ENCODE measurements at places on chromosomes 5 and 9.

DNA sequence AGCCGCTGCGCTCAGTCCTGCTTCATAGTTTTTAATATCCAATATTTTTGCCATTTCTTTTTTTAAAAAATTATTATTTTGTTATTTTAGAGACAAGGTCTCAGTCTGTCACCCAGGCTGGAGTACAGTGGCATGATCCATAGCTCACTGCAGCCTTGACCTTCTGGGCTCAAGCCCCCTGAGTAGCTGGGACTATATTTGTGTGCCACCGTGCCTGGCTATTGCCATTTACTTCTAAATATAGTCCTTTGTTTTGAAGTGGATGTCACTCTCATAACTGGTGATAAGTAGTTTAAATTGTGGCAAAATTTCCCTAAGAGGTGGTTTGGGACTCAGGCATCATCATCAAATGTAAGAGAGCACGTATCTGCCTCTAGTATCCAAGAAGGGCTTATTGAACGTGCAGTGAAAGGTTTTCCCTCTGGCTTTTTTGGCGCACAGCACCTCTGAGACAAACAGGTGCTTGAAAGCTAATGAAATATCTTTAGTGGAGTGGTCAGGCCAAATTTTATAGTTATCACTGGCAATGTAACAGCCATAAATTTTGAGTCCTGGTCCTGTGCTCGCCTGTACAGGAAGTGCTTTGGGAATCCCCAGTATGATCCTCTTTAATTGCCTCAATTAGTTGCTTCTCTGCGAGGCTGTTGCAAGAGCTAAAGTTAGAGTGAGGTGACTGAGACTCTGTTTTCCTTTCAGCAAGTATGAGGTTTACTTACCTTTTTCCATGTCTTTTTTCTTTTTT is 14.8 kb downstream of the STXBP1 start:
- no peak for DNase-seq

DNA sequence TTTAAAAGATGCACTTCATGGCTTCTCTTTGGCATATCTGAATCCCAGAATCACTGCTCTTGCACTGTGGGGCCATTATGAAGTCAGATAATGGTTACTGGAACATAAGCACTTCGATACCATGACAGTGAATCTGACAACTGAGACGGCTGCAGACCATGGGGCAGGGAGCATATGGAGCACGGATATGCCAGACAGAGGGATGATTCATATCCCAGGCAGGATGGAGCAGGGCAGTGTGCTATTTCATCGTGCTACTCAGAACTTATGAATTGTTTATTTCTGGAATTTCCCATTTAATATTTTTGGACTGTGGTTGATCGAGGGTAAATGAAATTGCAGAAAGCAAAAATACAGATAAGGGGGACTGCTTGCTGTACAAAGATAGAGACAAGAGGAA is 145.0 kb downstream of the EGFLAM start:
- no peak for DNase-seq

DNA sequence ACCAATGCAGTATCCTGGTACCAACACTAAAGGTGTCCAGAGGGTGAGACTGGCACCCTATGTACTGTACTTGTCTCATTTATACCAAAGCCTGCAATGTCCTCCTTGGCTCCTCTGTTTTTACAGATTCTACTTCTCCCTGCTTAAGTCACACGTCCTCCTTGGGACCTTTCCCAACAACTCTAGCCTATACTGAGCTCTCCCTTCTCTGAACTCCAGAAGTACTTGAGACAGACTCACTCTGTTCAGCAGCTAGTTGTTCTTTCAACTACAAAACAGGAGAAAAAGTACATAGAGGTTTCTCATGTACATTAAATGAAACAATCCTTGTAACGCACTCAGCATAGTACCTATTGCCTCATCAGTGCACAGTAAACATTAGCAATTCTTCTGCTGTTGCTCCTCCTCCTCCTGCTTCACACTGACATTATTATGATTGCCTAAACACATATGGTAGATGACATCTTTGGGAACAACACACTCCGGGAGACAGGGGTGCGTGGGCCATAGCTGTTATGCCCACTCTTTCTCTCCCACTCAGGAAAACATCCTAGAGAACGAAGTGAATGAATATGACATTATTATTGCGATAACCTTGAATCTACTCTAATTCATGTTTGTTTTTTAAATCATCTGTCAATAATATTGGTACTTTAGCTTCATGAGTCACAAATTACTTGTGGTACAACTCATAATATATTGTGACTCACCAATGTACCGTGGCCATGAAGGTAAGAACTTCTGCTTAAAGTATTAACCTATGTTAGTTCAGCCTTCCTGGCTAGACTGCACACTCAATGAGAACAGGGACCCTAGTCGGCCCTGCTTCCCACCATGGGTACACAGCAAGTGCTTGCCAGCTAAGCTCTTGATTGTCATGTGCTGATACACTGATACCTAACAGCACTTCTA is 180.3 kb upstream of the ADRA1B start:
- no peak for DNase-seq

DNA sequence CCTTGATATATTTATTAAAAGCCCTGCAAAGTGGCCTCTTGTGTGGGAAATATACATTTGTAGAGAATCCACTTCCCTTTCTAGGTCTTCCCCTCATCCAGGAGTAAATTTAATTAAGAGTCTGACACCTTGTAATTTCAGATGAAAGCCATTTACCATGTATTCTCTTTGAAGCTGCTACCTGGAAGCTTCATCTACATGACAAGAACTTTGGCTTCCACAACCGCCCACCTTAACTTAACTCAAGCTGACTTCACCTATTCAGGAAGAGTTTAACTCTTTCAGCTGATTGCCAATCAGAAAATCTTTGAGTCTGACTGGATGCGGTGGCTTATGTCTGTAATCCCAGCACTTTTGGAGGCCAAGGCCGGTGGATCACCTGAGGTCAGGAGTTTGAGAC is 899.9 kb downstream of the TAF11L14 start:
- DNase-seq = no peak

DNA sequence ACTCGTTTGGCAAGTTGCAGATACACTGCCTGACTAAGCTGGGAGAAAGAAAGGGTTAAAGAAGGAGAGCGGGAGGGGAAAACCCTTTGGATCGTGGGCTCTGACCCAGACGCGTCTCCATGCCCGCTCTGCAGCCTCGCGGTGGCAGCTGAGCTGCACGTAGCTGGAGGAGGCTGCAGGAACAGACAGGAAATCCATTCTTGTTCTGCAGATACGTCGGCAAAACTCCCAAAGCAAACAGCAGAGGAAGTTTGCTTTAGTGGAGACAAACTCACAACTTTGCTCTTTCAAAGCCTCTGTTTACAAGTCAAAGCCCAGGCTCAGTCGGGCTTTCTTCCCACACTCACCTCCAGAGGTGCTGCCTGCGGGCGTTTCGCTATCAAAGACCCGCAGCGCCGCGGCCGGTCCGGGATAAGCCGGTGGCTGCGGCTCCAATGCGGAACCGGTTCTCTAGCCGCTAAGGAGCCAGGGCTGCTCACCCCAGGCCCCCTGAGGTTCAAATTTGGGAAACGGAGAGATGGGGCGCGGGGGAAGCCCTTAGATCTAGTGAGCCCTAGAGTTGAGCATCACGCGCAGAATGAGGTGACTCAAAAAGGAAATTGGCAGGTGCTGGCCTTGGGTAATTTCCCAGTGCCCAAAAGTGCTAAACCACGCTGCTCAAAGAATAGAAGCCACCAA is 60.7 kb downstream of the MAT2B start:
- DNase-seq = peak; percentile 38

GRCh38 chr5:53827211-53827651 is 266.8 kb downstream of the NDUFS4 start:
- DNase-seq = no peak

- no peak for DNase-seq
Measured at GRCh38 chr5:133848341-133848811, 120.0 kb downstream of the C5orf15 start.

DNA sequence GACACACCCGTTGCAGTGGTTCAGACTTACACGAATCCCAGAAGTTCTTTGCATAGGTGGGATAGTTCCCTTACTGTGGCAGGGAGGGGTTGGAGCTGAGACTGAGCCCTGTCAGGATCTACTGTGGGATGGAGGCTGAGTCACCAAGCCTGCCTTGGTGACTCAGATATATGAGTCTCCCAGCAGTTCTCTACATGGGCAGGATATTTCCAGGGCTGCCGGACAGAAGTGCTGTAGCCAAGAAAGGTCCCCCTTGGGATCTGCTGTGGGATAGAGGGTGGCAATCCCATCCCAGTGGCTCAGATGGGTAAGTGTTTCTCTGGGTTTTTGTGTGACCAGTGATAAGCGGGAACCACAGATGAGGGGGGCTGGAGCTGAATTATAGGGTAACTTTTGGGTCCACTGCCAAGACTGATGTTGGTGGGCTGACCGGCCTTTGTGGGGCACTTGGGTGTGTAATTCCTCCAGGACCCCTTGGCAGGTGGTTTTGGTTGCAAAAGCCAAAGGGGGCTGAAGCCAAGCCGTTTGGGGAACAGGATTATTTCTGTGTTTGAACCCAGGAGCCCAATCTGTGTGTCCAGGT is 18.7 kb downstream of the XRCC4 start:
- DNase-seq = peak; percentile 52

GRCh38 chr9:136051453-136051836 is 43.6 kb downstream of the NACC2 start:
- DNase-seq = no peak

DNA sequence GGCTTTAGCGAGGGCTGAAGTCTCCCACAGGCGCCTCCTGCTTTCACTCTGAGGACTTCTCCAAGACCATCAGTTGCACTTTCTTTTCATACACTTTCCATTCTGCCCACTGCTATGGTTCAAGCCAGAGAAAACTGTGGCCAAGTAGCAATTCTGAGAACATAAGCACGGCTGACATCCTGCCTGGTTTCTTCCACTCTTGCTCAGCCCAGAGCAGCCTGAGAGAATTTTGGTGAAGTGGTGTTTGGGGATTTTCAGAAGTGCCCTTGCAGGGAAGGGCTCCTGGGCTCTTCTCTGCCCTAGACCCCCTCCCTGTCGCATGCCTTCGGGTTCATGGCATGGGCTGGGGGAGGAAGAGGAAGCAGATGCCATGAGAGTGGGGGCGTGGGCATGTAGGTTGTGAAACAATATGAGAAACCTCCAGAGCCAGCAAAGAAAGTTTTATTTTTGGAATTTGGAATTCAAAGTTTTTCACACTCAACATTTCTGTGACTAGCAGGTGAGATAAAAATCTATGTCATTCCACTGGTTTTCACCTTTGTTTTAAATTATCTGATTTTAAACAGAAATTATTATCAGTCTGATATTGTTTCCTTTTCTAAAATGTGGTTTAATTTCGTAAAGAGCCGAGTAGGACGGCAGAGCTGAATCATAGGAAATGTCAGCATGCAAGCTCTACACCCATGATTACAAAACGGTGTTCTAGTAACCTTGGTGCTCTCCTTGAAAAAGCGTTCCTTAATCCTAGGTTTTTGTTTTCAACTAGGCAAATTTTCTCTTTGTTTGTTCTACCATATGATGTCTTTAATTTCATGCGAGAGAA is 27.8 kb upstream of the TNFSF8 start:
- no peak for DNase-seq

GRCh38 chr5:158166424-158166823 is 307.5 kb upstream of the CLINT1 start:
- DNase-seq = no peak

- no peak for DNase-seq
Measured at GRCh38 chr9:591292-591691, 250.2 kb upstream of the DMRT1 start.

DNA sequence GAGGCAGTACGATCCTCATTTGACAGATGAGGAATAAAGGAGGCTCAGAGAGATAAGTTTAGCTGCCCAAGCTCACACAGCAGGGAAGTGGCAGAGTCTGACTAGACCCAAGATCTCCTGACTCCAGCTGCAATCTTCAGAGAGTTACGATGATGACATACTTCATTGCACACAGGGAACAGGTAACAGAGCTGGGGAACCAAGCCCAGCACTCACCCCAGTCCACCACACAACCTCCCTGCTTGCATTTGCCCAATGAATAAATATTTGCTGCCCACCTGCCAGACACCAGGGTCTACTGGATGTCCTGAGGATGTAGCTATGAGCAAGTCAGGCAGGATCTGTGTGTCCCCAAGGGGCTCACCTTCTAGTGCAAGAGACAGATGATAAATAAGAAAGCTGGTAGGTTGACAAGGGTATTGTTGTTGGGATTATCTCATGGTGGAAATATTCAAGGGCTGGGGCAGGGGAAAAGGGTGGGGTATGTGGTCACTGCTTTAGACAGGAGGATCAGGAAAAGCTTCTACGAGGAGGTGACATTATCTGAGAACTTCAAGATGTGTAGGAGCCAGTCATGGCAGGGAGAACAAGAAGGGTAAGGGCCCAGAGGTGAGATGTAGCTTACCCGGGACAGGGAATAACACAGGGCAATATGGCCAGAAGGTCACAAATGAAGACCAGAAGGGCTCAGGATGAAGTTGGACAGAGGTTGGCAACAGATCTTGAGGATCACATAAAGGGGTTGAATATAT is 28.6 kb upstream of the CPEB4 start:
- no peak for DNase-seq

- peak; percentile 24 for DNase-seq
Measured at GRCh38 chr9:135701959-135702721, at the start of gene KCNT1. Gene KCNT1, plus strand, starts transcription at chr9:135702185. Its CDS starts 74 bp downstream, at chr9:135702259.

GRCh38 chr9:97594381-97594921 is 38.7 kb downstream of the TSTD2 start:
- no peak for DNase-seq

GRCh38 chr9:120733190-120733589 is 18.9 kb upstream of the MEGF9 start:
- no peak for DNase-seq

DNA sequence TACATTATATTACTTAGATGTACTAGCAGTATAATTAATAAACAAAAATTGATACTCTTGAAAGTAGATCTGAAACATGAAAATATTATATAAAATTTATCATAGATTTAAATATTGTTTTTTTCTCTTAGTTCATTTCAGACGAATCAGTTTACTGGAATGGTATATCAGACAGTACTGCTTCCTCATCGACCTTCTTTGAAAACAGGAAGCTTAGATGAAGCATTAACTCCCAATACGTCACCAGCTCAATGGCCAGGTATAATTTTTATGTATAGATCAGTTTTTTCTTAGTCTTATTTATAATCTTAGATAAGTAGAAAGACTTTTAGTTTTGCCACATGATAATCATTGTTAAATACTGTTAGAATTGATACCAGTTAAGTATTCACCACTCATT is 106.3 kb downstream of the DMXL1 start:
- DNase-seq = no peak

- DNase-seq = peak; percentile 80
Measured at GRCh38 chr5:149371296-149371962, 7.7 kb downstream of the IL17B start.

DNA sequence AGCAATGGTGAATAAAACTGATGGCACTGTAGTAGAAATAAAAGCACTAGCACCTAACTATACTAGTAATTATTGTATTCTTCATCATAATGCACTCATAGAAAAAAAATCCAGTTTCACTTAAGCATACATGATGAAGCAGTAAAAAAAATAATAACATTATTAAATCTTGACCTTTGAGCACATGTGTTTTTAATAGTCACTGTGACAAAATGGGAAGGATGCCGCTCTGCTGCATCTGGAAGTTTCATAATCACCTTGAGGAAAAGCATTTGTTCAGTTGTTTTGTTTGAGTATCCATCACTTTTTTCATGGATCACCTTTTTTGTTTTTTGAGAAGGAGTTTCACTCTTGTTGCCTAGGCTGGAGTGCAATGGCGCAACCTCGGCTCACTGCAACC is 13.2 kb downstream of the OR2K2 start:
- no peak for DNase-seq

Measured in SJSA1 (cell line).